ENCODE measurements at places on chromosomes 4 and X. TPM values are rescaled to one million over a fixed set of nuclear protein-coding genes. Genes with fewer than 3 reads are reported as not detected.

- H3K4me3 ChIP-seq: no peak overlapping the region
- no peaks in the 10 kb centered on the region for H3K36me3 ChIP-seq
- no peak for DNase-seq
- no peaks in the 10 kb centered on the region for H3K27me3 ChIP-seq
Measured at GRCh38 chr4:185916231-185916630, 104.2 kb upstream of the SORBS2 start.

- no peaks in the 10 kb centered on the region for H3K27me3 ChIP-seq
- peak overlapping the region; percentile 74 for H3K4me3 ChIP-seq
- peak overlapping the region; percentile 94 for H3K27ac ChIP-seq
- peak; percentile 28 for DNase-seq
- no peaks in the 10 kb centered on the region for H3K36me3 ChIP-seq
Measured at GRCh38 chr4:1249731-1250526, 999 bp upstream of the CTBP1 start.

GRCh38 chr4:44147571-44148075 is 301.0 kb downstream of the KCTD8 start:
- no peak for DNase-seq
- no peak overlapping the region for H3K4me3 ChIP-seq
- no peaks in the 10 kb centered on the region for H3K27me3 ChIP-seq
- no peaks in the 10 kb centered on the region for H3K4me1 ChIP-seq

DNA sequence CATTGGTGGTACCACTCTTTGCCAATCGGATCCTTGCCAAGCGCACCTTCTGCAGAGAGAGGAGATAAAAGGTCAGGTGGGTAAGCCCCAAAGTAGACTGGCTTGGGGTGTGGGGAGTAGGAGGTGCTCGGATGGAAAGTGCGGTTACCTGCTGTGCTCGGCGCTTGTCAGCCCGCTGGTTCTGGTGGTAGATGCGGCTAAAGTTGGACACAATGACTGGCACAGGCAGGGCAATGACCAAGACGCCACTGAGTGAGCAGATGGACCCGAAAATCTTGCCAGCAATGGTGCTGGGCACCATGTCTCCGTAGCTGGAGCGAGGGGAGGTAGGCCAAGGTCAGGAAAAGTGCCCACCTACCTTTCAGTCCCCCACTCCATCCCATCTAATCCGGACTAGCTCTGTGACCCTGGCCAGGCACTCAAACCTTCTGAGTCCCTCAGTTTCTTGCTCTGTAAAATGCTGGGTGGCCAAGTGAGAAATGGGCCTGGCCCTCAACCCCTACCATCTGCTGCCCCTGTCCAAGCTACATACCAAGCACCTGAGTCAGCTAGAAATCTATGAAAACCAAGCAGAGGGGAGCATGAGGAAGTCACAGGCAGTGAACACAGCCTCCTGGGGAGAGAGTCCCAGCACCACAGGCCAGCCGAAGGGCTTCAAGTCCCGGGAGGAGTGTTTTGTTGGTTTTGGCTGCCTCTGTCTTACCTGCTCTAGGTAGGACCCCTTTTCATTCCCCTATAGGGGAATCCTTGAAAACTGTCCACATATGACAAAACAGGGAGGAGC is 4.7 kb downstream of the KCND1 start:
- no peaks in the 10 kb centered on the region for H3K4me1 ChIP-seq
- H3K27me3 ChIP-seq: no peaks in the 10 kb centered on the region
- no peak overlapping the region for H3K27ac ChIP-seq
- no peak for DNase-seq
- no peaks in the 10 kb centered on the region for H3K36me3 ChIP-seq

DNA sequence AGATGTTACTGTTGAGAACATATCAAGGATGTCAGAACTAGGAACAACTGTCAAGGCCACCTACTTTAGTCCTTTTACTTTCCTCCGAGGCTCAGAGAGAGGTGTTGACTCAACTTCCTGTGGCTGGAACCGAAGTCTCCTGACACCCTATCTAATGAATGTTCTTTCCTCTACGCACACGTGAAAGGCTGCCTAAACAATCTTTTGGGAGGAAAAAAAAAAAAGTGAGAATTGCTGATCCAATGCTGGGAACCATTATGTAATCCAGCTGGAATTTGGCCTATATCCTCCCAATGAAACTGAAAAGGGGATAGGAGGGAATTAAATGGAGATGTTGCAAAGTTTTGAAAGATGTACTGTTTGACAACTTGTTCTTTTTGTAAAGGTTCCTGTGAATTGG is 8.3 kb upstream of the MAP7D3 start:
- H3K4me3 ChIP-seq: no peak overlapping the region
- H3K4me1 ChIP-seq: peaks cover 19% of the 10 kb centered on the region
- no peak overlapping the region for H3K27ac ChIP-seq
- H3K36me3 ChIP-seq: no peaks in the 10 kb centered on the region

- H3K4me1 ChIP-seq: peaks cover 15% of the 10 kb centered on the region
- DNase-seq: peak; percentile 63
- no peaks in the 10 kb centered on the region for H3K27me3 ChIP-seq
Measured at GRCh38 chrX:3815896-3816664, 102.6 kb upstream of the PRKX start.

- H3K36me3 ChIP-seq: no peaks in the 10 kb centered on the region
- H3K4me3 ChIP-seq: no peak overlapping the region
- no peaks in the 10 kb centered on the region for H3K4me1 ChIP-seq
Measured at GRCh38 chr4:26510334-26510964, 20.2 kb upstream of the CCKAR start.

- DNase-seq: no peak
- H3K36me3 ChIP-seq: no peaks in the 10 kb centered on the region
- H3K27ac ChIP-seq: no peak overlapping the region
- no peak overlapping the region for H3K4me3 ChIP-seq
- H3K27me3 ChIP-seq: no peaks in the 10 kb centered on the region
Measured at GRCh38 chrX:2541603-2542002, 40.8 kb upstream of the DHRSX start.

GRCh38 chr4:183867247-183867646 is 37.9 kb upstream of the STOX2 start:
- H3K4me3 ChIP-seq: no peak overlapping the region
- peaks cover 12% of the 10 kb centered on the region for H3K4me1 ChIP-seq
- H3K27me3 ChIP-seq: no peaks in the 10 kb centered on the region
- no peak overlapping the region for H3K27ac ChIP-seq
- no peak for DNase-seq

GRCh38 chr4:16779028-16779675 is 119.3 kb downstream of the LDB2 start:
- H3K36me3 ChIP-seq: peaks cover 7% of the 10 kb centered on the region
- DNase-seq: no peak
- no peak overlapping the region for H3K27ac ChIP-seq
- H3K4me3 ChIP-seq: no peak overlapping the region
- no peaks in the 10 kb centered on the region for H3K27me3 ChIP-seq

DNA sequence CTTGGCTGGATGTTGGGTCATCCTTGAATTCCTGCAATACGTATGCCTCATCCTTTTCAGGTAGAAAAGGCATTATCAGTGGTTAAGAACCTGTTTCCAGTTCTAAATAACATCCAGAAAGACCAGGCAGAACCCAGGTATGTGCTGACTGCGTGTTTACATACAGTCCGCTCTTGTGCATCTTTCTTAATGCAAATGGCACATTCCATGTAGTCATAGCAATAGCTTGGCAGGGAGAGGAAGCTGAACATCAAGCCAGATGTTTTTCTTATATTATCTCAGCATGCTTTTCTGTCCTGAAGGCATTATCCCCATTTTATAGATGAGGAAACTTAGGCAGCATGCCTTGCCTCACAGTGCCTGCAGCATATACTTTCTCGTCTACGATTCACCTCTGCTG is 2.1 kb downstream of the DCLK2 start:
- no peak overlapping the region for H3K27ac ChIP-seq
- peaks cover 34% of the 10 kb centered on the region for H3K4me1 ChIP-seq
- no peaks in the 10 kb centered on the region for H3K27me3 ChIP-seq
- no peaks in the 10 kb centered on the region for H3K36me3 ChIP-seq

DNA sequence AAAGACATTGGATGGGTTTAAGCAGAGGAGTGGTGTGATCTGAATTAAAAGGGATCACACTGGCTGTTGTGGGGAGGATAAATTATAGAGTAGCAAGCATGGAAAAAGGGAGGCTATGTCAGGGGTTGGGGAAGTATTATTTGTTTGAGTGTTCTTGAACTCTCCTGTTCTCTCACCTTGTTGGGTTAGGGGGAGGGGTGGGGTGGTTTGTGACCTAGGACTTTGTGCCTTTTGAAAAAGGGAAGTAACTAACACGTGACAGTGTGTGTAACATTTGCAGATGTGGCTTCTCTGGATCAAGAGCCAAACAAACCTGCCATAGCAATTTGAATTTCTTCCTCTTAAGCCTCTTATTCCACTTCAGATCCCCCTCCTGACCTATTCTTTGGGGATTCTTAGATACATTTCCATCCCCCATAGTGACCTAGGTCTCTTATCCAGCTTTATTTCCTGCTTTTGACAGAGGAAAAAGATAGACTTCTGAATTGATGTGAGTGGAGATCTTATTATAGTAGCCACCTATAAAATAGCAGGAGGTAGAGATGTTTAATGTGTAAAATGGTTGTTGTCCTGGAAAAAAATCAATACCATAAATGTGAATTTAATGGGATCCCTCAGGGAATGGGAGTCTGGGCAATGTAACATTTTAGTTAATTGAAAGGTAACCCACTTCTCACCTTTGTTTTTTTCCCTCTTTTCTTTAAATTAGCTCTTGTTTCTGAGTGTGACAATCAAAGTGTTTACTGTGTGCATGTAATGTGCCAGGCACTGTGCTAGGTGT is 120.4 kb downstream of the CT47B1 start:
- H3K4me1 ChIP-seq: no peaks in the 10 kb centered on the region
- H3K4me3 ChIP-seq: no peak overlapping the region
- no peaks in the 10 kb centered on the region for H3K27me3 ChIP-seq
- no peaks in the 10 kb centered on the region for H3K36me3 ChIP-seq
- DNase-seq: no peak
- H3K27ac ChIP-seq: no peak overlapping the region

DNA sequence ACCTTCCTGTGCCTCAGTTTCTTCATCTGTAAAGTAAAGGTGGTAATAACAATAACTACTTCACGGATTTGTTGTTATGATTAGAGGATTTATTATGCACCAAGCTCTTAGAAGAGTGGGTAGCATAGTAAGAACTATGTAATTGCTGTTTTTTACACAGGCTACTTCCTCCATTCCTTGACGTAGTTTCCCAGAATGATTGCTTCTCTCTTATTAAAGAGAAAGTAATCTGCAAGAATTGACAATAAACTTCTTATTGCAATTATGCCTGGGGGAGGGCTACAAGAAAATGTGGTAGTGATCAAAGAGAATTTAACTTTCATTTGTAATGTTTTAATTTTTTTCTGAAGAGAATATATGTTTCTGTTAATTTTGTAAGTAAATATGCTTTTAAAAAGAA is 238.7 kb downstream of the GASK1B start:
- peaks cover 3% of the 10 kb centered on the region for H3K4me1 ChIP-seq
- H3K27ac ChIP-seq: no peak overlapping the region
- H3K27me3 ChIP-seq: no peaks in the 10 kb centered on the region

DNA sequence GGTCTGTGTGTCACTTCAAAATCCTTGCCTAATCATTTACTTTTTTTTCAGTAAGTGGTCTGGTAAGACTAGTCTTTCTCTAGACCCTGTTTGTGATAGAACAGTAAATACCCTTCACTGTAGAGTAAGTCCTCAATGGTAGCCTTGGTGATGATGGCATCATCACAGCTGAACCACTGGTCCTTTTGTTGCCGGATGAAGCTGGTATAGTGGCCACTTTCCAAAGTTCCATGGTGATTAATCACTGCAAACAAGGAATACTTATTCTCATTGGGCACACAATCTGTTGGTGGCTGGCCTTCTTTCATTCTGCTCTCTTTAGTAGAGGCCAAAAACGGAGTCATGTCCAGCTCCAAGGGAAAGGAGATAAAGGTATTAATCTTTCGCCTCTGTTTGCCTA is 2.9 kb downstream of the USP51 start:
- no peaks in the 10 kb centered on the region for H3K27me3 ChIP-seq
- no peak overlapping the region for H3K27ac ChIP-seq
- H3K4me3 ChIP-seq: no peak overlapping the region
- H3K36me3 ChIP-seq: no peaks in the 10 kb centered on the region

DNA sequence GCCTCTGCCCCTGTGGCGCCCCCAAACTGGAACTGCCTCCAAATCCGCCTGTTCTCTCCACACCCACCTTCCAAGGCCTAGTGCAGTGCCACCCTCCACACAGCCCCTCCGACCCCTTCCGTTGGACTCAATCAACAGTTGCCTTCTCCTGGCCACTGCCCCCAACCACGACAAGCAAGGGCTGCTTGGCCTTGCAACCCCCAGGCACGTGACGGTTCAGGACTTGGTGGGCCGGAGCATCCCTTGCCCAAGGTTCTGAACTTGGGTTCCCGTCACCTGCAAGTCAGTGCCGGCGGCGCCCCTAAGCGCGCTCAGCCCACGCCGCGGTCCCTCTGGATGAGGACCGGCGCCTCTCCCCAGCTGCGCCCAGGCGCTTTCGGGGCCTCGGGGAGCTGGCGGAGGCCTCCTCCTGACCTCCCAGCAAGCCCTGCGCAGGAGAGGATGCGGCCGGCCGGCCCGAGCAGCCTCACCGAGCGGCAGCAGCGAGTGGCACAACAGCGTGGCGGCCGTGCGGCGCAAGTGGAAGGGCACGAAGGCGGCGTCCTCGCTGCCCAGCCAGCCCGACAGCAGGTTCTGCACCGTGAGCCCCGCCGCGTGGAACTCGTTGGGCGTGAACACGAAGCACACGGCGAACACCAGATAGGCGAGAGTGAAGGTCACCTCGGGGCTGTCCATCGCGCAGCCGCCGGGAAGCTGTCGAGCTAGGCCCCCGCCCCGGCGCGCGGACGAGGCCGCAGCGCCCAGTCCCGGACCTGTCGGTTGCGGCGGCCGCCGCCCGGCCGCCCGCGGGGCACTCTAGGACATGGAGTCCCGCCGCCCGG is 750 bp downstream of the TMEM129 start:
- peak; percentile 64 for DNase-seq
- H3K4me1 ChIP-seq: peaks cover 69% of the 10 kb centered on the region
- no peaks in the 10 kb centered on the region for H3K27me3 ChIP-seq
- peak overlapping the region; percentile 82 for H3K4me3 ChIP-seq

DNA sequence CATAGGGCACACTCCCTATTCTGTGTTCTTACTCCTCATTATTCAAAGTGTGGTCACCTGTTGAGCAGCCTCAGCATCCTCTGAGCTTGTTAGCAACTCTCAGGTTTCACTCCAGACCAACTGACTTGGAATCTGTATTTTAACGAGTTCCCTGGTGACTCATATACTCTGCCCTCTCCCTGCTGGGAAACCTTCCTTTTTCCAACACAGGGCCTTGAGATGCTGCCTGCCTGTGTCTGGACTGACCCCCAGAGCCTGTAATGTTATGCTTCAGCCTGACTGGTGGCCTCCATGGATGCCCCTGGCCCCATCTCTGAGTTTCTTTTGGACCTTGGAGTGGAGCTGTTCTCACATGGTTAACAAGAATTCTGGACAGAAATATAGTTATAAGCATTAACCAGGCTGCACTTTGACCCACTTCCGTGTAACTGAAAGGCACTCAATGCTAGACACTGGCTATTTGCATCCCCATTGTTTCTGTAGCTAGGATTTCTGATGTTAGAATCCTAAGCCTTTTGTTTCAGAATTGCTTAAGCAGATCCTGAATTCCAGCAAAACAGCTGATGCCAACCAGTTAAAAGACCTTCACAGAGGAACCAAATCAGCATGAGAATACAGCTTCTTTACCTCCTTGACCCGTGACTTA is 262.6 kb downstream of the STIM2 start:
- no peaks in the 10 kb centered on the region for H3K4me1 ChIP-seq
- no peaks in the 10 kb centered on the region for H3K36me3 ChIP-seq
- H3K4me3 ChIP-seq: no peak overlapping the region
- no peak for DNase-seq

The SYTL4 gene
- 1.5 TPM for total RNA-seq

The FAM133A gene
- not detected for total RNA-seq

The SLC6A14 gene
- total RNA-seq: not detected

The GPC3 gene
- total RNA-seq: 3.2 TPM

The MFAP3L gene
- 3.3 TPM for total RNA-seq

The MAGED4B gene
- 0.95 TPM for total RNA-seq

The KLB gene
- total RNA-seq: not detected

Measured in heart left ventricle (tissue), 16 donors.